Stimulated activated CD4-positive, alpha-beta T cell treated with anti-CD3 and anti-CD28 coated beads, TNF-alpha, amount 100 ng/mL, for 48 hours (primary cell): ENCODE measurements at places on chromosomes 2 and 18.

- DNase-seq: no peak
Measured at GRCh38 chr2:27264753-27265535, 2.1 kb upstream of the SLC30A3 start.

DNA sequence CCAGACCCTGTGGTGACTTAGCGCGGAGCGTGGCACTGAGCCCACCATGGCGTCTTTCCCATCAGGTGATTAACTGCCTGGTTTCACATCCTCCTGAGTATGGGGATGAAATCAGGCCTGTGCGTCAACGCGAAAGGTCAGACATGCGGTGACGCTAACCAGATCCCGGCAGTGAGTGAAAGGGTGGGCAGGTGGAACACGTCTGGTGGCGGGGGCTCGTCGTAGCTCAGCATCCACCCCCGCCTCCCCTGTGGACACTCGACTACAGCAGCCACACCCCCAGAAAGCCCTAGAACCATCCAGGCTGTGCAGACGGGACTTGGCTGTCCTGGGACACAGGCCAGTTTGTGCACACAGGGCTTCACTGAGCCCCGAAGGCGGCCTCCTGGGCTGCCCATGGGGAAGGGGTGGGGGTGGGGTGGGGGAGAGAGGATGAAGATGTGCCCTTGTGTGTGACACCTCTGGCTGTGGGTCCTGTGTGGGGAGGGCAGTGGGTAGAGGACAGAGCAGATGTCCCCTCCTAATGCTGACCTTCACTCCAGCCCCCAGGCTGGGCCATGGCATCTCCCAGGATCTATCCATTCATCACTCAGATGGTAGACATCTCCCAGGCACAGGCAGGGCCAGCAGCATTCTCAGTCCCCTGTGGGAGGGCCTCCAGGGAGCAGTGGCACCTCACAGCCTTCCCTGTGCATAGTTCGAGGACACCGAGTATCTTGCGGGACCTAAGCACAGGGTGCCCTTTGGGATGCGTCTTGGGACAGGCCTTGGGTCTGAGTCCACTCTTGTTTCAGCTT lies 27.5 kb downstream of the RAMP1 start:
- no peak for DNase-seq

DNA sequence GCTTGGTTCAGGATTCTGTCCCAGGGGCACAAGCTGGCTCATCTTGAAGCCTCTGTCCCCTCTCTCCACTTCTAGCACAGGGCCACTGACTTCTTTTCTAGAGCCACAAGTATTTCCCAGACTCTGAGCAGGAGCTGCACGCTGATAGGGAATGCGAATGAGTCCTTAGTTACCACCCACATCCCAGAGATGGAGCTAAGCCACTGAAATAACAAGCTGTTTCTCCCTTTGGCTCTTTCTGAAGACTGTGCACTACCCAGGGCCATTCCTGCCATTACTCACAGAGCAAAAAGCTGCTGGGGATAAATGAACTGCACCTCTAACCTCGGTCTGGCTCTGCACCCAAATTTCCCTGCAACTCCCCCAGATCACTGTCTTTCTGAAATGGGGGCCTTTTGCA lies 70.6 kb downstream of the TSN start:
- DNase-seq: no peak

DNA sequence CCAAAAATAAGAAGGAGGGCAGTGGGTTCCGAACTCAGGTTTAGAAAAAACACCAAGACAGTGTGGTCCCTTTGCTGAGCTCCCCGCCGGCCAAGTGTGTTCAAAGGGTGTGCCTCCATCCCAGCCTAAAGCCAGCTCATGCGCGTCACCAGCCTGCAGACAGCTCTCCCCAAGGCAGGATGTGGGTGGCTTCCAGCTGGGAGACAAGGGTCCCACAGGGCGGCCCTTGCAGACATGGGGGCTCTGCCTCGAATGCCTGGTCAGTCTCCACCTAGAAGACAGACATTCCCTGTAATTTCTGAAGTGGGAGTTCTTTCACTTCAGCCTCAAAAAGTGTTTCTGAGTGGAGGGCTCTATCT lies 135.8 kb upstream of the GPC1 start:
- DNase-seq: no peak

- no peak for DNase-seq
Measured at GRCh38 chr18:56030060-56030459, 442.1 kb upstream of the TCF4 start.
